Stimulated activated CD8-positive, alpha-beta memory T cell treated with anti-CD3 and anti-CD28 coated beads, Interleukin-15, amount 100 ng/mL, for 48 hours (primary cell): ENCODE measurements at places on chromosomes 5 and 9.

GRCh38 chr5:52805615-52806014, 17.9 kb downstream of the ITGA1 start:
- DNase-seq: no peak

- DNase-seq: no peak
These were observed 89.1 kb upstream of the MINAR2 start for GRCh38 chr5:129658801-129659200.

GRCh38 chr5:121725450-121725849, 126.2 kb upstream of the FTMT start:
- no peak for DNase-seq

DNA sequence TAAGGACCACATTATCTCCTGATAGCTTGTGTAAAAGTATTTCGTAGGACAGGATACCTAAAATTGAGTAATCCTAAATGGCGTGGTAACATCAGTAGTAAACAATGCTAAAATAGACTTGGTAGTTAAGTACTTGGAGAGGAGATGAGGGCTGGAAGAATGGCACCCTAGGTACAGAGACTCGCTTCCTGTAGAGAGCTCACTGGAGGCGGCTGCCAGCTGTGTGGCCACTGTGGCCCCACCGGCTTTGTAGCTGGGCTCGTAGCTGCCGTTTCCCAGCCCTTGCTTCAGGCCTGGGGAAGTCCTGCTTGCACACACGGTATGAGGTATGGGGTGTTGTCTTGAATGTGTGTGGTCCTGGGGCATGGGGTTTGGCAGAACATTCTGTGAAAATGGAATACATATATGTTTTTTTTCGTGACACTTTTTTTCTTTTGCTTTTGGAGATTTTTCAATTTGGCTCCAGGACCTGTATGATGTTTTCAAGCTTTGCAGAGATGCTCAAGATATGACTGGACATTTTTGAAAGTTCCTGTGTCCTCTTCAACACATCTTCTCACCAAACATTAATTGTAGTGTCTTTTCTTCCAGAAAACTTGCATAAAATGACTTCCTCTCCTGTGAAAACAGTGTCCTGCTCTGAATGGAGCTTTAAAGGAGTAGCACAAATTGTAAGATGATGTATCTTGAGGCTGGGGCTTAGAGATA, 58.0 kb downstream of the RCL1 start:
- DNase-seq: no peak

- no peak for DNase-seq
These were observed 22.1 kb downstream of the SARDH start for GRCh38 chr9:133715866-133716563.

- no peak for DNase-seq
These were observed 283.0 kb upstream of the ITGA1 start for GRCh38 chr5:52504584-52505240.

DNA sequence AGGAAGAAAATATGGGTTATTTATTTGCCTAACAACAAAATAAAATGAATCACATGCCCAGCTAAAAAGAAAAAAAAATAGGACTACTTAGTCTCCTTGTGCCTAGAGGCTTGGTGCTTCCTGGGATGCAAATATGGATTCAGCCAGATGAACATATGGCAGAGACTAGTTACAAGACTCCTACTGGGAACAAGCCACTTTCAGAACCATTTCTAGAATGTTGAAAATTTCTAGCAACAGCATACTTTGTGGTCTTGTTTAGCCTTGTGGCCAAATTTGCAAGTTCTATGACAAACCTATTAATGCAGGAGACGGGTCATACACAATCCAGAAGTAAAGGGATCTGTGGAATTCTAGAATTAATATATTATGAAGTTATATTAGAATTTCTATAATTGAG, 198.7 kb downstream of the CHSY3 start:
- DNase-seq: no peak

DNA sequence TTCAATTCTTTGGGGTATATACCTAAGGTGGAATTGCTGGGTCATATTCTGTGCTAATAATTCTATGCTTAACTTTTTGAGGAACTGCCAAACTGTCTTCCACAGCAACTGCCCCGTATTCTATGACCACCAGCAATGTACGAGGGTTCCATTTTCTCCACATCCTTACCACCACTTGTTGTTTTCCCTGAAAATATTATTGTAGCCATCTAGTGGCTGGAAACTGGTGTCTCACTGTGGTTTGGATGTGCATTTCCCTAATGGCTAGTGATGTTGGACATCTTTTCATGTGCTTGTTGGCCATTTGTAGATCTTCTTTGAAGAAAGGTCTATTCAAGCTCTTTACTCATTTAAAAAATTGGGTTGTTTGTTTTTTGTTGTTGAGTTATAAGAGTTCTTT, 30.7 kb downstream of the MSX2 start:
- DNase-seq: no peak

DNA sequence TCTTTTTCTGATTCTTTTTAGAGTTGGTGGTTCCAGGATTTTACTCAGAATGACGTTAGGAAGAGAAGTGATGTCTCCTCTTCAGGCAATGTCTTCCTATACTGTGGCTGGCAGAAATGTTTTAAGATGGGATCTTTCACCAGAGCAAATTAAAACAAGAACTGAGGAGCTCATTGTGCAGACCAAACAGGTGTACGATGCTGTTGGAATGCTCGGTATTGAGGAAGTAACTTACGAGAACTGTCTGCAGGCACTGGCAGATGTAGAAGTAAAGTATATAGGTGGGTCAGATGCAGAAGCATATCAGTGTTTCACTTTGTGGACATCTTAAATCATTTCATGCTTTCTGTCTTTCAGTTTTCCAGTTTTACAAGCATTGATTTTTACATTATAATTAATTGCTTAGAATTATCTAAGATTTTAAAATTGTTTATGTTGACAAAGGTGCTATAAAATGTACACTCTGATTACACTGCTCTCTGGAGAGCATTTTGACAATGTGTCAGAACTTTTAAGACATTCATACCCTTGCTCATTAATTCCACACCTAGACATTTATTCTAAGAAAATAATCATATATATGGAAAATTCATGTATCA, 36.6 kb downstream of the NLN start:
- no peak for DNase-seq

GRCh38 chr5:81016116-81016515, 56.0 kb downstream of the RASGRF2 start:
- no peak for DNase-seq

DNA sequence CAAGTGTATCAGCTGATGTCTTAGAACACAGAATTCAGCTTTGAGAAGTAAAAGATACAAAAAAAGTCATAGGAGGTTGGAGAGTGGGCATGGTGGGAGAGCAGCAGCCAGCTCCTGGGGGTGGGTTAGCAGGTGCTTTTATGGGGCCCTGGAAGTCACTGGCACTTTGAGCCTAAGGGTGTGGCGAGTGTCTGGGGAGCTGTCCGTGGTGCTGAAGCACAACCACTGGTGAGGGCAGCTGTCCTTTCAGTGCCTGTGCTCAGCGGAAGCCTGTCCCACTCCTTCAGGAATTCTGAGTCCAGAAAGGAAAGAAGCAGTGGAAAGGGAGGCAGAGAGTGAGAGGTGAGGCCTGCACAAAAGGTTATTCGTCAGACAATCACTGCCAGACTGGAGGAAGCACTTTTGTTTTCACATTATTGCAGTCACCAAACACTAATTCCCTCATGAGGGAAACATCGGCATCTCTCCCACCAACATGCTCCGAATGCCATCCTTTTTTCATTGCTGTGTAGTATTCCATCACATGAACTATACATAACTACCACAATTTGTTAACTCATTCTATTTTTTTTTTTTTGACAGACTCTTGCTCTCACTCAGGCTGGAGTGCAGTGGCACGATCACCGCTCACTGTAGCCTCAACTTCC, 59.4 kb upstream of the RAPGEF1 start:
- DNase-seq: peak; percentile 12

DNA sequence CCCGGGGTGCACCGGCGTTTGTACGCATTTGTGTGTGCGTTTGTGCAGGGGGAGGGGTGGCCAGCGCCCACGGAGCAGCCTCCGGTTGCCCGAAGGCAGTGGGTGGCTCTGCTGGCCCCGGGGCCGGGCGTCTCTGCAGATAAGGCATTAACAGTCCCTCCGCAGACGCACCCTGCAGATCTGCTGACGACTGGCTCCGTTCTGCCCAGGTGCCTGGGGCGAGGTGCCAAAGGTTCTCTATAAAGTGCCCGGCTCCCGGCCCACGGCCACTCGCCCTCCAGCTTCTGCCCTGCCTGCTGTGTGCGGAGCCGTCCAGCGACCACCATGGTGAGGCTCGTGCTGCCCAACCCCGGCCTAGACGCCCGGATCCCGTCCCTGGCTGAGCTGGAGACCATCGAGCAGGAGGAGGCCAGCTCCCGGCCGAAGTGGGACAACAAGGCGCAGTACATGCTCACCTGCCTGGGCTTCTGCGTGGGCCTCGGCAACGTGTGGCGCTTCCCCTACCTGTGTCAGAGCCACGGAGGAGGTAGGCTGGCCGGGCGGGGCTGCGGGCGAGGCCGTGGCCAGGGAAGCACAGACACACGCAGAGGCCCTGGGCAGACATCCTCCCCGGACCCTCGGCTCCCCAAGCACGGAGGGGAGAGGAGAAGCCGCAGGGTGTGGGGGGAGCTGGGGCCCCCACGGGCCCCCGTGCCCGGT, at the start of gene SLC6A19:
Gene SLC6A19 (plus strand): TSS at position 269 of the 699 bp plus-strand sequence. CDS start 56 bp downstream, at position 325.
- DNase-seq: no peak

GRCh38 chr5:100761192-100761591, 141.9 kb downstream of the ST8SIA4 start:
- no peak for DNase-seq

- no peak for DNase-seq
These were observed 26.2 kb downstream of the ORM2 start for GRCh38 chr9:114355821-114356220.

- no peak for DNase-seq
These were observed 20.5 kb downstream of the ZNF131 start for GRCh38 chr5:43141211-43141610.
